ENCODE measurements at places on chromosomes 2 and 18. TPM values are rescaled to one million over a fixed set of nuclear protein-coding genes. Genes with fewer than 3 reads are reported as not detected.

The EMX1 gene
- not detected for total RNA-seq

The RAPGEF4 gene
- 17.7 TPM for total RNA-seq

The IFIH1 gene
- 5.3 TPM for total RNA-seq

The TBR1 gene
- total RNA-seq: under 0.01 TPM

The KANSL3 gene
- total RNA-seq: 26.3 TPM

The KYNU gene
- 0.26 TPM for total RNA-seq

The OSR1 gene
- 0.39 TPM for total RNA-seq

The SLC5A7 gene
- not detected for total RNA-seq
